ENCODE measurements at places on chromosomes 1 and 21. TPM values are rescaled to one million over a fixed set of nuclear protein-coding genes. Genes with fewer than 3 reads are reported as not detected.

OR2M3 gene
- not detected for total RNA-seq

ADAR gene
- 138 TPM for total RNA-seq

DNA sequence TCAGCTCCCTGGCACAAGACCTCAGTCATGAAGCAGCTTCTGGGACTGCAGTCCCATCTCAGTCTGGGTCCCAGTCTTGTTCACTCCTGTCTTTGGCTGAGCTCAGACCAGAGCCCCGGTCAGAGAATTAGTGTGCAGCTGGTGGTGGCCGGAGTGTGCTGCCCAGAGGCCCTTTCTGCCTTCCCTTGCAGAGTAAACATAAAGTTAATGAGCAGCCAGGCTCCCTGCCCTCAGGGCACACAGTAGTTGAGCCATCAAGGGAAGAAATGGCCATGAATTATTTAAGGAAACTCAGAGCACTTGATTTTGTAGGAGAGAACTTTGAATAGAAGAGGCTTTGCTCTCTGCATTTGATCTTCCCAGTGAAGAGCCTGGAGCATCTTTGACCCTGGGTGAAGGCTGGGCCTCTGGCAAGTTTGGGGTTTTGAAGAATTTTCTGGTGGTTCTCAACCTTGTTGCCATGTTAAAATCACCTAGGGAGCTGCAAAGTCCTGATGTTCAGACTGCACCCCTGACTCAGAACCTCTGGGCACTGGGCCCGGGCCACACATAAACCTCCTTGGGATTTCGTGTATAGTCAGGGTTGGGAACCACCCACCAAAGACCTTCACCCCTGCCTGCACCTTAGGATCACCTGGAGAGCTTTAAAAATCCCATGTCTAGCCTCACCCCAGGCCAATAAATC, 26.4 kb upstream of the SELENON start:
- H3K4me1 ChIP-seq: no peaks in the 10 kb centered on the region
- no peak for DNase-seq
- H3K36me3 ChIP-seq: no peaks in the 10 kb centered on the region
- H3K27me3 ChIP-seq: no peaks in the 10 kb centered on the region
- no peak overlapping the region for H3K27ac ChIP-seq

DNA sequence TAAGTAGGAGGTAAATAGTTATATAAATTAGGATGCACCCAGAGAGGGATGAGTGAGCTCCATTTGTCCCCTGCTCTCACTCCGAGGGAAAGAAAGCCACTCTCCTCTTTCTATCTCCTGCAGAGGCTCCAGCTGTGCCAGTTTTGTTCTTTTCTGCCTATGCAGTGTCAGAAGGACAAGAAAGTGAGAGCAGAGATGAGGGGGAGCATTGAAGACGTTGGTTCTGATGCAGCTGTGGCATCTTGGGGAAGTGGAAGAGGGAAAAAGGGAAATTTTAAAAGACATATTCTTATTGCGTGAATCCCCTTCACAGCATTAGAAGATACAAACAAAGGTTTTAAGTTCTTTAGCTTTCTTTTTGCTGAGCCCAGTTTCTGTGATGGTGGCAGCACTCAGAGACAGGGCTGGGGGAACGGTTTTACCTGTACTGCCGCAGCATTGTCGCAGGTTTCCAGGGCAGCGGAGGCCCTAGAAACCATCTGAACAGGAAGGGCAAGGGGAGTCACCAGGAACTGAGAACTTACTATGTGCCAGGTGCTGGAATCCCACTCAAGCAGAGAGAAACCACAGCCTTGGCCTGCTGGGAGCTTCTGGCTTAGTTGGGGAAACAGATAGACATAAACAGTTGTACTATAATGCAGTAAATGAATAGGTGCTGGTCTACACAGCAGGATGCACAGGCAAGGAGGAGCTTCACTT, 44.9 kb upstream of the USP24 start:
- H3K27ac ChIP-seq: no peak overlapping the region
- H3K4me3 ChIP-seq: no peak overlapping the region
- H3K36me3 ChIP-seq: no peaks in the 10 kb centered on the region
